ENCODE measurements at places on chromosomes 13 and 19.

DNA sequence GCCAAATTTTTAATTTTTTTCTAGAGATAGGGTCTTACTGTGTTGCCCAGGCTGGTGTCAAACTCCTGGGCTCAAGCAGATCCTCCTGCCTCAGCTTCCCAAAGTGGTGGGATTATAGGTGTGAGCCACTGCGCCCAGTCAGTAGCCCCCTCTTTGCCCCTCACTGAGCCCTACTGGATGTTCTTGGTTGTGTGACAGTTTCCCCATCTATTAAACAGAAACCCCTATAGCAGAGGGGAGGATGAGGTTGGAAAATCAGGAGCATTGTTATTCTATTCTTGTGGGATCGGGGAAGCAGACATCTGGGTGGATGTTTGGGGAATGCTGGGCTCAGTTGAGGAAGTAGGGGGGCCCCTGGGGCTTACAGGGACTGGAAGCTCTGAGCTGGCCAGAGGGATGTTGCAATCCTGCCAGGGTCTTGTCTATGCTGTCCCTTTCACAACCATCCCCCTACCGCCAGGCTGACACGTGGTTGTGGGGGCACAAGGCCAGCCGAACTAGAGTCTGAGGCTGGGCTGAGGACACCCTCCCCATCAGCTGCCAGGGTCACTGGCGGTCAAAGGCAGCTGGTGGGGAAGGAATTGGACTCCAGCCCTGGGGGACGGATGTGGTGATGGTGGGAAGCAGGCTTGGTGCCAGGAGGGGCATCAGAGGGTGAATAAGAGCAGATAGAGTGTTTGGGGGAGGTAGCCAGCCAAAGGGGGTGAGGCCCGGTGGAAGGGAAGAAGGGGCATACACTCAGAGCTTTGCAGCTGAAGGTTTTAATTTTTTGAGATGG lies 10.9 kb downstream of the APOC1 start:
- DNase-seq: no peak

- no peak for DNase-seq
These were observed 21.6 kb downstream of the SPATA13 start for GRCh38 chr13:24181991-24182702.

GRCh38 chr13:50511877-50512341 lies 331.6 kb downstream of the DLEU7 start:
- DNase-seq: no peak

- no peak for DNase-seq
These were observed 23.3 kb upstream of the POSTN start for GRCh38 chr13:37621811-37622361.

DNA sequence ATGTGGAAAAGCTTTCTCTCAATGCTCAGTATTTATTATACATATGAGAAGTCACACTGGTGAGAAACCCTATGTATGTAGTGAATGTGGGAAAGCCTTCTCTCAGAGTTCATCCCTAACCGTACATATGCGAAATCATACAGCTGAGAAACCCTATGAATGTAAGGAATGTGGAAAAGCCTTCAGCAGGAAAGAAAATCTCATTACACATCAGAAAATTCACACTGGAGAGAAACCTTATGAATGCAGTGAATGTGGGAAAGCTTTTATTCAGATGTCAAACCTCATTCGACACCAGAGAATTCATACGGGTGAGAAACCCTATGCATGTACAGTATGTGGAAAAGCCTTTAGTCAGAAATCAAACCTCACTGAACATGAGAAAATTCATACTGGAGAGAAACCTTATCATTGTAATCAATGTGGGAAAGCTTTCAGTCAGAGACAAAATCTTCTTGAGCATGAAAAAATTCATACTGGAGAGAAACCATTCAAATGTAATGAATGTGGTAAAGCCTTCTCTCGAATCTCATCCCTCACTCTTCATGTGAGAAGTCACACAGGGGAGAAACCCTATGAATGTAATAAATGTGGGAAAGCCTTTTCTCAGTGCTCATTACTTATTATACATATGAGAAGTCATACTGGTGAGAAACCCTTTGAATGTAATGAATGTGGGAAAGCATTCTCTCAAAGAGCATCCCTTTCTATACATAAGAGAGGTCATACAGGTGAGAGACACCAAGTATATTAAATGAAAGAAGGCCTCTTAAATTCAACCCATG lies 34.4 kb downstream of the ZNF568 start:
- DNase-seq: no peak

GRCh38 chr13:99264051-99264450 lies 5.9 kb upstream of the GPR18 start:
- DNase-seq: no peak

DNA sequence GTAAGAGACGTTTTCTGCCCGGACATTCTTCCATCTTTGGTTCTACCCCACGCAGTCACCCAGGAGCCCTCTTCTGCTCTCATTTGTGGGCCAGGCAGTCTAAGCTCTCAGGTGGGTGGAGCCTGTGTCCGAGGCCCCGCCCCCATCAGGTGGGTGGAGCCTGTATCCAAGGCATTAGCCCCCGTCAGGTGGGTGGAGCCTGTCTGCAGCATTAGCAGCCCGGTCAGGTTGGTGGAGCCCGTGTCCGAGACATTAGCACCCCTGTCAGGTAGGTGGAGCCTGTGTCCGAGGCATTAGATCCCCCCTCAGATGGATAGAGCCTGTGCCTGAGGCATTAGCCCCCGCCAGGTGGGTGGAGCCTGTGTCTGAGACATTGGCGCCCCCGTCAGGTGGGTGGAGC lies 45.5 kb upstream of the C13orf46 start:
- DNase-seq: no peak

- no peak for DNase-seq
These were observed 8.0 kb downstream of the TMEM91 start for GRCh38 chr19:41384351-41384750.

DNA sequence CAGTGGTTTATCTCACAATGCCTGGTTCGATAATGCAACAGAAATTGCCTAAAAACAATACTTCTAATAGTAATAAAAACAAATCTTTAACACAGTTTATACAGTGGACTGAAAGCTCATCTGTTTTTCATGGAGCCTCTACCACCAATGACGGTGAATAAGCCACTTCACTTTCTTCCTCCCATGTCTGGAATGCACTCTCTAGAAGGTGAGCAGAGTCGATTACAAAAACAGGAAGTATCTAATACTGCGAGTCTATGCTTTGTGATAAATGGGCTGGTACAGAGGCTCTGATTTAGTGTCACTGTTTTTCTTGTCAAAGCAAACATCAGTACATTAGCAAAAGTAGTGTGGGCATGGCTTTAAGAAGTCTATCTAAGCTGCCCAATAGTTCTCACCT lies 1348.6 kb upstream of the SLC10A2 start:
- DNase-seq: no peak

- DNase-seq: no peak
These were observed 11.8 kb downstream of the CCDC97 start for GRCh38 chr19:41321600-41322270.

GRCh38 chr19:58352760-58353671 lies at the start of gene A1BG:
TSS of gene A1BG (minus strand) at chr19:58353492. CDS start at chr19:58353437, 55 bp downstream.
- no peak for DNase-seq

DNA sequence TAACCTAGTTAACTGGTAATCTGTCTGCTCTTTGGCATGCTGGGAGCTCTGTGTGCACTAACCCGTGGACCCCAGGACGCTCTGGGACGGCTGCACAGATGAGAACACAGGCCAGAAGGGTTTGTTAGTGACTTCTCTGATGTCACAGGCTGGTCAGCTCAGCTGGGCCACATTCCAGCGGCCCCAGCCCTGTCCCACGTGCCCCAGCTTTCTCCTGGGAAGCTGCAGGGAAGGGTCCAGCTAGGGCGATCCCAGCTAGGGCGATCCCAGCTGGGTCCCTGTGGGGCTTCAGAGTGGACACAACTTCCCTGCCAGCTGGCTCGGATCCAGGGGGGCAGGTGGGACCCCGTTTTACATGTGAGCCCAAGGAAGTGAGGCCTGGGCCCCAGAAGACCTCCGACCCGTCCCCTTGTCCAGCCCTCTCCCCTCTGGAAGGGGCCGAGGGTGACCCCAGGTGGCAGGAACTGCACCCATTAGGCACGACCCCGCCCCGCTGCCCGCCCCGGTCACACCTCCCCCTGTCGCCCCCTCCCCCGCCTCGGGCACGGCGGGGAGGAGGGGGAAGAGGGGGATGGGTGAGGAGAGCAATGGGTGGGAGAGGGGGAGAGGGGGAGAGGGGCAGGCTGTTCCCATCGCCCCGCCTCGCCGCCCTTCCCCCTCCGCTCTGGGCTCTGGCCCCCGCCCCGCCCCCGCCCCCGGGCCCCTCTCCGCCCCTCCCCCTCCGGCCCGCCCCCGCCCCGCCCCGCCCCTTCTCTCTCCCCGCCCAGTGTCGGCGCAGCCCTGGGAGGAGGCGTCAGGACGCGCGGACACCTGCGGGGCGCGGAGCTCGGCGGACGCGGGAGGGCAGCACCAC lies 75.2 kb upstream of the MCF2L start:
- DNase-seq: peak; percentile 54

Data from NCI-H1092 (cell line).